8988T (cell line): ENCODE measurements at places on chromosomes 6 and 20.
A peak's percentile ranks its signal among the peaks of the same experiment; 100 is the strongest.

- no peak for DNase-seq
These were observed 120.8 kb downstream of the MOXD1 start for GRCh38 chr6:132280436-132280835.

DNA sequence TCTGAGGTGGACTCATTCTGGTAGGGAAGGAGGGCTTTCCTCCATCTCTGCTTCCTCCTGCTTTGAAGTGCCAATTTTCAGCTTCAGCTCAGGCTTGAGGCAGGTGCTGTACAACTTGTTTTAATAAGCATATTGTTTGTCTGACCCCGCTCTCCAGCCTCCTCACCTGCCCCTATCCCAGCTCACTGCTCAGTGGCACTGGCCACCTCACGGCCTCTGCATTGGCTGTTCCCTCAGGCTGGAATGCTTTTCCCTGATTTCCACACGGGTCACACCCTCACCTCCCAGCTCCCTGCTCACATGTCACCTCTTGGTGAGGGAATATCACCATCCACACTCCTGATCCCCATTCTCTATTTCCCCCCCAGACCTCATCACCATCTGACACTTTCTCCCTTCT, 14.3 kb downstream of the AARS2 start:
- DNase-seq = no peak

DNA sequence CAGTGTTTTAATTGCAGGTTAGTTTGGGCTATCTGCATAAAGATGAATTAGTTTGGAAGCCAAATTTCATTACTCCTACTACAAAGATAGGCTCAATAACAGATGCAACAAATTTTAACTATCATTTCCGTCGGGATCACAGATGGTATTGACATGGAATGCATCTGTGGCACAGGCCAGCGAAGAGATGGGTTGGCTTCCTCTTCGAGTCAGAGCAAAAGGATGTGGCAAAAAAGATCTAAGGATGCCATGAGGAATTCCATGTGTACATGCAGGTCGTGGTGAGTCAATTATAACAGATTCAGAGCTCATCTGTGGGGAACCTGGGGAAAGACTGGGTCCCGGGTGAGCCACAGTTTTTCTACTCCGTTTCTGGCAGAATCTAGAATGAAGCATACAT, 83.0 kb upstream of the CITED2 start:
- DNase-seq = no peak

GRCh38 chr6:134873500-134874388, 76.2 kb downstream of the ALDH8A1 start:
- DNase-seq = no peak

- DNase-seq = peak; percentile 33
These were observed 155.7 kb upstream of the PRSS16 start for GRCh38 chr6:27091661-27092315.

GRCh38 chr20:25054995-25055629, 2.8 kb downstream of the ACSS1 start:
- no peak for DNase-seq

GRCh38 chr20:8932192-8933165, 136.4 kb upstream of the PLCB4 start:
- DNase-seq = no peak

GRCh38 chr6:6925391-6926164, 182.2 kb upstream of the RREB1 start:
- DNase-seq = no peak

DNA sequence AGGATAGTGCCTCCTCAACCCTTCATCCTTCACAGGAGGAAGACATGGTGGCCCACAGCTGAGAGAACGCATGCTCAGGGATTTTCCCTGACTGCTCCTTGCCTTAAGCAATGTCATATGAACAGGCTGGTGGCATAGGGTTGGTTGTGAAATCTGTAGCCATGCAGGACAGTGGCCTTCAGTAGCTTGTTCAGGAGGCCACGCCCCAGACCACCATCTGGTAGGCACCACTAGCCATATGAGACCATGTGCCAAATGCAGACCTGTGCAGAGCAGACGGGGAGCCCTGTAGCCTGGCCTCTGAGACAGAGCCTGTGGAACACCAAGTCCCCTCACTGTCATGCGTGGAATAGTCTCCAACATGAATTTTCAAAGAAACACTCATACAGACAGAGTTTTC, 76.5 kb downstream of the ADTRP start:
- DNase-seq = no peak

DNA sequence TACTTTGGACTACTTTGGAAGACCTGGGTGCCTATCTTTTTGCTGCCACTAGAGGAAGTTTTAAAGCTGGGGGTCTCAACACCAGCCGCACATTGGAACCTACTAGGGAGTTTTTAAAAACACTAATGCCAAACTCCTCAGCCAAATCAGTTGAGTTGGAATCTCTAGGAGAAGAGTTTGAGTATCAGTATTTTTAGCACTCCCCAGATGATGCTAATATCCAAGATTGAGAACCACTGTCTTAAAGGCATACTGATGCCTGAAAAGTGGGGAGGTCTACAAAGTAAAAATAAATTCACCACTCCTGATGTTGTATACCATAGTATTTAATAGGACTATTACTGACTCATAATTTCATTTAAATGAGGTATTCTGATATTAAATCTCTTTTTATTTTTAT, 62.9 kb upstream of the COL21A1 start:
- no peak for DNase-seq

DNA sequence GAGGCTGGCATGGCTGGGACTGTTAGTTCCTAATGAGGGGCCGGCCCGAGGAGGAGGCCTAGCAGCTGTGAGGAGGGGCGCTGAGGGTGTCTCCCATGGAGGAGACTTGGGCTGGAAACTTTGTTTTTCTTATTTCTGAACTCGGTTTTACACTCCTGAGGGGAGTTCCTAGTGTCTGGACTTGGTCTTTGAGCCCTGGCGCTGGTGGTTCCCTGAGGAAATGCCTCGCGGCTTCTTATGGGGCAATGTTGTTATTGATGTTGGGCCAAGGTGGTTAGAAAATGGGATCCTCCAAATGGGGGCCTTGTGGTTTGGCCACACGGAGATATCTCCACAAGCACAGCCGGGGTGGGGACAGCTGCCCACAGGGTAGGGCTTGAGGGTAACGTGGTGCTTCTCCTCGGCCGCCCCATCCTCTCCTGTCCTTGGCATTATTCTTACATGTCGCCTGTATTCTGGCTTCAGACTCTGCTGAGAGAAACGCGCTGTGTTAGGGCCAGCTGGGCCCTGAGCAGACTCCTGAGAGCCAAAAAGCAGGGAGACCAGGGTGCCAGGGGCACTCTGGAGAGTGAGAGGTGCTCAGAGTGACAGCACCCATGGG, 136.9 kb downstream of the FOXO3 start:
- no peak for DNase-seq

DNA sequence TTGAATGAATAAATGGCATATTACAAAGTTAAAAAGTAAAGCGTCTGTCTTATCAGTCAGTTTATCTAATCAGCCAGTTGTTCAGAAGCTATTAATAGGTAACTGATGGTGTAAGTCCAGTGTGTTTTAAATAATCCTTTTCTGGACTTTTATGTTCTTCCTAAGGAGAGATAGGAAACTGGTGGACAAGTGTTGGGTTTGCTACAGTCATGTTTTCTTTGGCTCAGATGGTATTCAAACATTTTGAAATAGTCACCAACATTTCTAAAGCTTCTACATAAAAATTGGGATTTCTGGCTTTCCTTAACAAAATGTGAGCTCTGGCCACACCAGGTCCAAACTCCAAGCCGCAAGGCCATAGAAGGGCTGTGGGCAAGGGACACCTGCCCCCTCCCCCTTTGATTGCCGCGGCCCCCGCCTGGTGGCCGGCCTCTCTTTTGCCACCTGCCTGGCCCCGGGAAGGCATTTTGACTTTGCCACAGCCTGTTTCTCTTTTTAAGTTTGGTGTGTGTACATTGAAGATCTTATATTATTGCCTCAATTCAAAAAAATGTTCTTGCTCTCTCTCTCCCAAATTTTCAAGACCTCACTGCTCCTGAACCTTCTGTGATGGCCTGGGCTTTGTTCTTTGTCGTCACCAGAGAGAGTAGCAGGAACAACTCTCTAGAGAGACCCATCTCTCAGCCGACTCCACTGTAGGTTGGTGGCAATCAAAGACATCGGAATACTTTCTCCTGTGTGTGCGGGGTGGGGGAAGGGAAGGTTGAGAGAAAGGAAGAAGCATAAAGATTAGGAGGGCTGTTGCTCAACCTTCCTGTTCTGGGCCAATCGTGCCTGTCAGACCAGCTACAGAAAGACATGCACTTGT, 84.0 kb upstream of the ZNF217 start:
- DNase-seq = no peak

- no peak for DNase-seq
These were observed 63.4 kb downstream of the QRSL1 start for GRCh38 chr6:106692819-106693208.

DNA sequence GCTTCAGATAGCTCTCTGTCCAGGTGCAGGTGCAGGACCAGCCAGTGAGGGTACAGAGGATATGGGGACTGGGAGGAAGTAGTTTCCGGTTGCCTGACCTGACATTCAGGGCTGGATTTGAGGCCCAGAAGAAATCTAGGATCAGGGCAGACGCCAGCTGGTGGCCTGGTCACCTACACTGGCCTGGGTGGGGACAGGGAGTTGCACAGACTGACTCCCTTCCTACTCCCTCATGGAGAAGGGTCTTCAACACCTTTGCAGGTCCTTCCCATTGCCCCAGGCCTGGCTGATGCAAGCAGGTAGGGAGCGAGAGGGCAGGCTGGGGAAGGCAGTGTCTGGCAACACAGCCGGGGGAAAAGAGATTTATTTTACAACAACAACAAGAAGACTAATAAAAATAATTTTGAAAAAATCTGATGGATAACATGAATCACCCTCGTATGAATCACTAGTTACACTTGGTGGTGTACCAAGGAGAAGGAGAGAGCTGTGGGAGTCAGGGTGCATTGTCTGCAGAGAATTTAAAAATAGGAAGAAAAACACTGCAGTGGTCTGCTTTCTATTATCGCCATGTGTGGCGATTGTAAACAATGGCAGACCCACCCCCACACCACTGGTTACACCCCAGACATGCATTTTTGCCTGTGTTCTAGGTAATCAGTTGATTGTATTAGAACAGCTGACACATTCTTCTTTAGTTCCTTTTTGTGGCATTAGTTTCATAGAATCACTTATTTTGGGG, 62.3 kb upstream of the SNX9 start:
- DNase-seq = no peak

DNA sequence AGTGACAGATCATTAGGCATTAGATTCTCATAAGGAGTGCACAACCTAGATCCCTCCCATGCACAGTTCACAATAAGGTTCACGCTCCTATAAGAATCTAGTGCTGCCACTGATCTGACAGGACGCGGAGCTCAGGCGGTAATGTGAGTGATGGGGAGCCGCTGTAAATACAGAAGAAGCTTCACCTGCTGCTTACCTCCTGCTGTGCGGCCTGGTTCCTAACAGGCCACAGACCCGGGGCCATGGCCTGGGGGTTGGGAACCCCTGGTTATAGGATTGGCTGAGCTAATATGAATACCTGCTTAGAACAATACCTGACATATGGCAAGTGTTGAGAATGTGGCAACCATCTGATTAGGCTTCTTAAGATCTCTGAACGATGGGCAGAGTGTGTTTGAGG, 2.4 kb downstream of the PNPLA1 start:
- no peak for DNase-seq

GRCh38 chr20:34083137-34083536, 28.9 kb downstream of the EIF2S2 start:
- DNase-seq = no peak

DNA sequence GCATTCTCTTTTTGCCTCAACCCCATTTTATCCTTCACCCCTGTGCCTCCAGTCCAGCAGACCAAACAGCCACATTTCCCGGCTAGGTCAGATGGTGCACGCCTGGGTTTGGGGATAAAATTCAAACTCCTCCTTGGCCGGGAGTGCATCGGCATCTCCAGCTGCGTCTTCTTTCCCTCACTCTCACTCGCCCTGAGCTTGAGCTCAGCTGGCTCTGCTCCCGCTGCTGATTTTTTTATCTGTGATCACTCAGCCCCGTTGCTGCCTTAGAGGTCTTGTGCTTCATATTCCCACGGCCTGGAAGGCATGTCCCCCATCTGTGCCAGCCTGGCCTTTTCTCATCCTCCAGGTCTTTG, 6.8 kb upstream of the EZR start:
- DNase-seq = no peak

DNA sequence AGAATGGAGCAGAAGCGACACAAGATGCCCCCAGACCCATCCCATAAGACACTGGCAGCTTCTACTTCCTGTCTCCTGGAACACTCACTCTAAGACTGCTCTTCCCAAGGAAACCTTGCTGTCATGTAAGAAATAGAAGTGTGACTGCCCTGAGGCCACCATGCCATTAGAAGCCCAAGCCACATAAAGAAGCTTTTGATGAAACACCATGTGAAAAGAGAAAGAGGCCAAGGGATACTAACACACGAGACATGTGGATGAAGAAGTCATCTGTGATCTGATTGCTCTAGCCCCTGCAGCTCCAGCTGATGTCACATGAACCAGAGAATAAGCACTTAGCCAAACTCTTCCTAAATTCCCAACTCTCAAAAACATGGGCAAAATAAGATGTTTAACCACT, 117.9 kb upstream of the PCSK2 start:
- DNase-seq = no peak

DNA sequence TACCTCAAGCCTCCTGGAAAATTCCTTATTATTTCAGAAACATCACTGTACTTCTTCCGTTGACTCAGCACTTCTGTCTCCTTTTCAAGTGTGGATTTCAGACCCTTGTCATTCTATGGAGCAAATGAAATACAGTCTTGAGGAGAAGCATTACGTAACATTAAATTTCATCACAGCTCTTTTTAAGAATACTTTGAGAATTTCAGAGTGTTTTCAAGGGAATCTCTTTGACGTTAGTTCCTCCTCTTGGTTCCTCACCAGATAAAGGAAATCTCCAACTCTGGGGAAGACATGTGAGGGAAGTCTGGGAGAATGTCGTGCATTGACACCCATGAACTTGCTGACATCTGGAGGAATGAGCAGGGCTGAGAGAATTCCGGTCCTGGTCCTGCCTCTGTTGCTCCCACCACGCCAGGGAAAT, 32.3 kb downstream of the UST start:
- no peak for DNase-seq

GRCh38 chr20:17233626-17234025, 6.8 kb downstream of the PCSK2 start:
- DNase-seq = no peak

GRCh38 chr6:93621442-93621841, 202.1 kb upstream of the EPHA7 start:
- DNase-seq = no peak

- DNase-seq = no peak
These were observed 45.1 kb downstream of the PTK7 start for GRCh38 chr6:43120944-43121913.

GRCh38 chr6:36727505-36728021, 29.9 kb downstream of the RAB44 start:
- DNase-seq = no peak

DNA sequence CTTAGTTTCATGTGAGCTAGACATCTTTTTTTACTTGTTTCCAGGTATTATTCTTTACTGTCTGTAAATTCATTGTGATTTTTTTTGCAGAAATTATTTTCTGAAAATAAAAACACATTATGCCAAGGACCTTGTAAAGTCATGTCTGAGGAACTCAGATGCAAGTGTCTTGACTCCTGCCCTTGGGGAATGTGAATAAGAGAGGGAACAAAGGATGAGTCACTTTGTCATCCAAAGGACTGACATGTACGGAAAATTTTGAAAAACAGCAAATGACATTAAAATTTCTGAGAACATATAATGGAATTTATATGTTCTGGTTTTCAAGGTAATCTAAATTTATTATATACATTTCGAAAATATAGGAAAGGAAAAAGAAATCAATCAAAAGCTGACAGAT, 660.4 kb downstream of the CD109 start:
- no peak for DNase-seq
